ENCODE measurements at places on chromosomes 6 and 20. TPM values are rescaled to one million over a fixed set of nuclear protein-coding genes. Genes with fewer than 3 reads are reported as not detected.

- no peak for DNase-seq
These were observed 45.5 kb upstream of the ENTPD6 start for GRCh38 chr20:25150016-25150415.

DNA sequence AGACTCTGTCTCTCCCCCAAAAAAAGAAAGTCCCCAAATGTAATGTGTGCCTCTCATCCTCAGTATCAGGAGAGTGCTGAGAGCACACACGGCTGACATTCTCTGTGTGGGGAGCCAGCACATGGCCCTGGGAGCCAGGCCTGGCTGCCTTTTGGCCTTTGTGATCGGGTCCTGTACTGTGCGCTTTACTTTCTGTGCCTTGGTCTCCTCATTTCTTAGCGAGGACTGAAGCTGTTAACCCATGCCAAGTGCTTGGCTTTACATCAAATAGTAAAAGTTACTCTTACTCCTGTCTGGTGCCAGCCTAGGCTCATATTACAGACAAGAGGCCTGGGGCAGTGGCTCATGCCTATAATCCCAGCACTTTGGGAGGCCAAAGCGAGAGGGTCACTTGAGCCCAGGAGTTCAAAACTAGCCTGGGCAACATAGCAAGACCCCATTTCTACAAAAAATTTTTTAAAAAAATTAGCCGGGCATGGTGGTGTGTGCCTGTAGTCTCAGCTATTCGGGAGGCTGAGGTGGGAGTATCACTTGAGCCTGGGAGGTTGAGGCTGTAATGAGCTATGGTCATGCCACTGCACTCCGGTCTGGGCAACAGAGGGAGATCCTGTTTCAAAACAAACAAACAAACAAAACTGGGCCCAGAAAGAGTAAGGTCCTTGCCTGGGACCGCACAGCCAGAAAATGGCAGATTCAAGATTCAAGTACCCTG, 50.3 kb downstream of the SNAI1 start:
- no peak for DNase-seq

GRCh38 chr20:63957004-63957689, 931 bp upstream of the UCKL1 start:
- no peak for DNase-seq

DNA sequence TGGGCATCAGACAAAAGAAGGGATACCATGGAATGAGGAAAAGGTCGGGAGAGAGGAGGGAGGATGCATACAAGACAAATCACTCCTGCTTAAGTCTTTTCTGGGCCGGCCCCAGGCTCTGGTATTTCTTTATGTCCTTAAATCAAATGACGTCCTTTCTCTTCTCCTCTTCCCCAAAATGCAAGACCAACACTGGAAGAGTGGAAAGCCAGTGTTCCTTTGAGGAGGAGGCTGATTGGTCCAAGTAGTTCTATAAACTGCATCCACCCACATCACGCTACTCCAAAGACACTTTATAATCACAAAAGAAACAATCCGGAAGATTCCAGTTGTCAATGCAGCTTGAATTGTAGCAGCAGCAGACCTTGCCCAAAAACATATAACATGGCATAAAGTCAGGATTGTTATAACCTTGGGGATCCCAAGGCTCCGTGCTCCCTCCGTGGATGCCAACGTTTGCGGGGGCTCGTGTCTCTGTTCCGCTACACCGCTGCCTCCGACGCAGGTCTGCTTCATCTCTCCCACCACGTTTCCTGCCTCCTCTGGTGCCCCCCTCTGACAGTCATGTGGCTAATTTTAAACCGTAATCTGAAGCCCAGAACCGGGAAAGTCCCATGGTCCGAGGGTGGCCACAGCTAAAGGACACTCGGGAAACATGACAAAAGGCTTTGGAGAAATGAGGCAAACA, 47.1 kb downstream of the MCUR1 start:
- peak; percentile 57 for DNase-seq

Gene EPB41L2
- polyA plus RNA-seq: 154 TPM

- DNase-seq: no peak
These were observed 40.0 kb downstream of the SLC9A8 start for GRCh38 chr20:49852522-49853080.

DNA sequence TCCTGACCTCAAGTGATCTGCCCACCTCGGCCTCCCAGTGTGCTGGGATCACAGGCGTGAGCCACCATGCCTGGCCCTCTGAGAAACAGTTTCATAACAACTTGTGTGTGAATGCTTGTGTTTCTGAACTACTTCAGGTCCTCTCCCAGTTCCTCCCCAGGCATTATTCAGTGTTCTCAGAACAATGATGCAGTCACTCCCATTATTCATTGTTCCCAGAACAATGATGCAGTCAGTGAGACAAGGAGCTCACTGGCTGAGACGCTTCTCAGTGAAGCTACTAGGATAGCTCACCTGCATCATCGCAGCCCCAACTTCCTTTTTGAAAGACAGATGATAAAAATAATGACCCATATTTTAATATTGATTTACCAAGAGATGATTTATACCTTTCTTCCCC, 71.5 kb downstream of the NDUFAF5 start:
- DNase-seq: no peak

- no peak for DNase-seq
These were observed 263.3 kb downstream of the CDKAL1 start for GRCh38 chr6:20797597-20797996.

Gene MAN1A1
- polyA plus RNA-seq: 85.6 TPM

GRCh38 chr6:85078058-85078457, 313.7 kb upstream of the TBX18 start:
- no peak for DNase-seq

Data from renal pelvis (tissue), 12 donors.